ENCODE measurements at places on chromosomes 7 and 10.
A peak's percentile ranks its signal among the peaks of the same experiment; 100 is the strongest.

DNA sequence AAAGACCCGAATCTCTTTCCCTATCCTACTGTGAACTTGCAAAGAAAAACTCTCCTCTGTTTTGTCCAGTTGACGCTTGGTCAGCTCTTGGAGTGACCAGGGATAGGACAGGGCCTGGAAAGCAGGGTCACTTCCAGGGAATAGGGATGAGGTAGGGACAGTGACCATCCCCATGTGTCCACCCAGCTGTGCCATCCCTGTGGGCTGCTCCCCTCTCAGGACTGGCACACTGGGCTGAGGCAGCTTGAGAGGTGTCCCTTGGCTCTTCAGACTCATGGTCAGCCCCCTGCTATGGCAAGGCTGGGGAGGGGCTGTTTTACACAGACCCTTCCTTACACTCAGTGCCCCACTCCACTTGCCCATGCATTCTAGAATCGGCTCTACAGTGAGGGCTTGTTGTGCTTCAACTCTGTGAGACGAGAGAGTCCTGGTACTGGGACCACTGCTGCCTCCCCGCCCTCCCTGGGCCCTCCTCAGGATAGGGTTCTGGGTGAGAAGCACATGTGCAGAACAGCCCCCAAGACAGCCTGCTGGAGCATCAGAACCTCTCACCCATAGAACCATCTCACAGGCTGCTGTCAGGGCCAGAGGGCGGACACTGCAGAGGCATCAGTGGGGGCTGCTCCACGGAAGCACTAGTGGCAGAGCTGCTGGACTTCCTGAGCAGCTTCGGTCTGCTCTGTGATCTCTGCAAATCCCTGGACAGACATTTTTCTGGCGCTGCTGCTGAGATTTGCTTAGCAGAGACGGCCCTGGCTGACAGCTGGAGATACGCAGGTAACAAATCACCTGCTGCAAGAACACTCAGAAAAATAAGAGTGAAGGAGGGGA, 202.8 kb upstream of the CXCL12 start:
- no peak for DNase-seq

GRCh38 chr10:14645239-14645960, 129.3 kb downstream of the FAM107B start:
- no peak for DNase-seq

DNA sequence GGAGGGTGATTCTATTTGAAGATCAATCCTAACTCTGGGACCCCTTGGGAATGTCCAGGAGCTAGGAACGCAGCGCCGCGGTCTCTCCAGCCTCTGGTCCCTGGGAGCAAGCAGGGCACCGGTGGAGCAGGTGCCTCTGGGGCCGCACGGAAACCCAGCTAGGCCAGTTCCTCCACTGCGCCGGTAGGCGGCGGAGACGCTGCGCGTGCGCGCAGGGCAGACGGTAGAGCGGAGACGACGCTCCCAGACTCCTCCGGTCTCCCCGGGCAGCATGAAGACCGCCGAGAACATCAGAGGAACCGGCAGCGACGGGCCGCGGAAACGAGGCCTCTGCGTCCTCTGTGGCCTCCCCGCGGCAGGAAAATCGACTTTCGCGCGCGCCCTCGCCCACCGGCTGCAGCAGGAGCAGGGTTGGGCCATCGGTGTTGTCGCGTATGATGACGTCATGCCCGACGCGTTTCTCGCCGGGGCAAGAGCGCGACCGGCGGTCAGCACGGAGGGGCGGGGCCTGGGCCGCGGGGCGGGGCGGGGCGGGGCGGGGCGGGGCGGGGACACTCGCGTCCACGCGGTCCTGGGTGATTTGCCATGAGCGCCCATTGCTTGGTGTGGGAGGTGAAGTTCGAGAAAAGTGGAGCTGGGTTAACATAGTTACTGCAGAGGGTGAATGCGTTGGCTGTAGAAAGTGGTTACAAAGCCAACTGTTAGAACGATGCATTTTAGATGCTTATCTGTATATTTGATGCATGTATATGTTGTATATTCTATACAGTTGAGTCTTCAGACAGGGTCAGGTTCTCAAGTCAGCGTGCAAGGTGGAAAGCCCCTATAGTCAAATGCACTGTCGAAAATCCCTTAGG, at the start of gene PSTK:
Gene PSTK, plus strand, starts transcription at position 193 of the 857 bp plus-strand sequence. Its CDS starts 79 bp downstream, at position 272.
- peak; percentile 90 for DNase-seq

- DNase-seq = no peak
Measured at GRCh38 chr10:88293651-88294230, 289.4 kb downstream of the RNLS start.

DNA sequence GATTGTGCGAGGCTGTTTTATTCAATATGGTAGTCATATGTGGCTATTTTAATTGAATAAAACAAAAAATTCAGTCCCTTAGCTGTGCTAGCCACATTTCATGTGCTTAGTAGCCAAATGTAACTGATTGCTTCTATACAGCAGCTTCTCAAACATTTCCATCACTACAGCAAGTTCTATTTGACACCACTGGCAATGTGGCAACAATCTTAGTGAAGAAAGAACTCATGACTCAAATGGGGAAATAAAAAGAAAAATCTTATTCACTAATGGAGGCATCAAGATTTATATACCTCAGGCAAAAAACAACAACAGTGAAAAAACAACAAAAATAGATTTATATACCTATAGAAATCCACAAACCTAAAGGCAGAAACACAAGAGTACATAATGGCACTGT, 17.9 kb downstream of the SEM1 start:
- DNase-seq = no peak

GRCh38 chr7:20503278-20503950, 112.1 kb upstream of the ABCB5 start:
- no peak for DNase-seq

DNA sequence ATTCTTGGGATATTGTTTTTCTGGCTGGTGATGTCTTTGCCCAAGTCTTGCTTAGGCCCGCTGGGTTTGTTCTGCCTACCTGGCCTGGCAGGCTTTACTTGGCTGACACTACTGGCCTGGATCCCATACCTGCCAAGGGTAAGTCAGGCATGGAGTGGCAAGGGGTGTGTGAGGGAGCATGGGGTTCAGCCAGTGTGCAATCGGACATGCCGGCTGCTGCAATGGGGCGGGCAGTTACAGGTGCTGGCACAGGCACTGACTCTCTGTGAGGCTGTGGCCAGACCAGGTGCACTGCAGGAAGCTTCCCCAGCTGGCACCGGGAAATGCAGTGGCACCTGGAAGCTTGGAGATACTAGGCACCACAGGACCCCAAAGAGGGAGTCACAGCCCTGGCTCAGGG, 168.4 kb downstream of the PON1 start:
- no peak for DNase-seq

DNA sequence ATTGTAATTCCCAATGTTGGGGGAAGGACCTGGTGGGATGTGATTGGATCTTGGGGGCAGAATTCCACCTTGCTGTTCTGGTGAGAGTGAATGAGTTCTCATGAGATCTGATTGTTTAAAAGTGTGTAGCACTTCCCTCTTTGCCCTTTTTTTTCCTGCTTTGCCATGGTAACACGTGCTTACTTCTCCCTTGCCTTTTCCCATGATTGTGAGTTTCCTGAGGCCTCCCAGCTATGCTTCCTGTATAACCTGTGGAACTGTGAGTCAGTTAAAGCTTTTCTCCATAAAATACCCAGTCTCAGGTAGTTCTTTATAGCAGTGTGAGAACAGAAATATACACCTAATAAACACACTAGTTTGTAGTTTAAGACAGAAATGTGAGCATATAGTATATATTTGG, 166.8 kb upstream of the MAGI2 start:
- DNase-seq = no peak

DNA sequence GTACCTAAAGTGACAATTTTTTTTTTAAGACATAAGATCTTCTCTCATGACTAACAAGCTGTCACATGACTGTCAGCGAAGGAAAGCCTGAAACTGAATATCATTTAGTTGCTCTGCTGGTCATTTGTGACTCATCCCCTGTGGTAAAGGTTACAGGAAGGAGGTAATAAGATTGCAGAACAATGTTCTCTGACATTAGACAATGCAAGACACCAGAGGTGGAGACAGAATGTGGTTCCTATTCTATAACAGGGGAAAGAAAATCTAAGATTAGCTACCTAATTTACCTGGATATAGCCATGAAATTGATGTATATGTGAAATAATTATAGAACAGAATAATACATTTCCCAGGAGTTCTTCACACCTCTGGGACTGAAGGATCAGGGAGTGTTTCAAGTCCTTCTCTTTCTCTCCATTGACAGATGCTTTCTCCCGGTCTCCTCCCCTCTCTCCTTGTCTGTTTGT, 47.7 kb downstream of the LRGUK start:
- no peak for DNase-seq

DNA sequence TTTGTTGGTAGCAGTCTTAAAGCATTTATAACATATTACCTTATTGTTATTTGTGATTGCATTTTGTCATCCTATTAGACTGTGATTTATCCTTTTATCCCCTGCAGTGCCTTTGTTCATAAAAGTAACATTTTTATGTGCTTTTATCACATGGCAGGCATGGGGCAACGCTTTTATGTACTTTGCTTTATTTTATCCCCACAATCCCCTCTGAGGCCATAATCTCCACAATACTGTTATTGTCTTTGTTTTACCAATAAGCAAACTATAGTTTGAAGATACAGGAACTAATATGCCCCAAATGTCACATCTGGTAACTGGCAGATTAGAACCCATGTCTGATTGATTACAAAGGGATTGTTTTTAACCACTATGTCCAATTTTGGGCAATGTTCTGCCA, 613.5 kb downstream of the REEP3 start:
- DNase-seq = no peak

GRCh38 chr10:101562231-101562630, 25.8 kb downstream of the POLL start:
- no peak for DNase-seq

DNA sequence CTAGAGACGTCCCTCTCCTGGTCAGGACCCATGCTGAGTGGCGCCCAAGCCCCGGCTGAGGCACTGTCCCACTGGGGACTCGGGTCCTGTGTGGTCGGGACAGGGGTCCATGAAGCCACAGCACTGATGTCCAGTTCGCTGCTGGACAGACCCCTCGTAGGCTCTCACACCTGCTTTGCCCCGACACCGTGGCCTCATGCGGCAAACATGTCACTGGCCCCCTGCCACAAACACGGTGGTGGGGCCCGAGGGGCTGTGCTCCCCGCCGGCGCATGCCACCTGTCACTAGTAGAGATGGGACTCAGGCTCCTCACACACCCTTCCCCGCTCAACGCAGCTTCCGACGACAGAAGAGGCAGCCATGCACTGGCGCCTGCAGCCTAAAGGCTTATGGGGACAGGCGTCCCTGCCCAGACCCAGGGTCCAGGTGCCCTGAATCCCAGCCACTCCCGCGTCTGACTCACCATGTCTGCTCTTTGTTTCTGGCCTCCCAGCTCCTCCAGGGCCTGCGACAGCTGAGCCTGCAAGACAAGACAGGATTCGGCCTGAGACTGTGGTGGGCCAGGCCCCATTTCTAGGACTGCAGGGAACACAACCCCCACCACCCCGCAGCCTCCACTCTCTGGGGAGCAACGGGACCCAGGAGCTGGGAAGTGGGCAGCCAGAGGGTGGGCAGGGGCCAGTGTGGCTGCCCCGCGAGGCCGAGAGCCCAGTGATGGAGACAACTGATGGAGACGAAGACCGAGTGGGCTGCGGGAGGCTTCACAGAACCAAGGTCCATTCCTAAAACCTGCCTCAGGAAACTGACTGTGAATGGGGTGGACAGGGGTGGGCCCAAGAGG, 230.9 kb downstream of the MAD1L1 start:
- no peak for DNase-seq

GRCh38 chr7:26760501-26760900, 103.9 kb downstream of the SKAP2 start:
- no peak for DNase-seq

GRCh38 chr10:43419997-43420368, 11.0 kb upstream of the HNRNPF start:
- DNase-seq = no peak

- no peak for DNase-seq
Measured at GRCh38 chr7:156324201-156324600, 316.4 kb upstream of the RNF32 start.

GRCh38 chr10:77959384-77959783, 32.8 kb upstream of the DLG5 start:
- no peak for DNase-seq

DNA sequence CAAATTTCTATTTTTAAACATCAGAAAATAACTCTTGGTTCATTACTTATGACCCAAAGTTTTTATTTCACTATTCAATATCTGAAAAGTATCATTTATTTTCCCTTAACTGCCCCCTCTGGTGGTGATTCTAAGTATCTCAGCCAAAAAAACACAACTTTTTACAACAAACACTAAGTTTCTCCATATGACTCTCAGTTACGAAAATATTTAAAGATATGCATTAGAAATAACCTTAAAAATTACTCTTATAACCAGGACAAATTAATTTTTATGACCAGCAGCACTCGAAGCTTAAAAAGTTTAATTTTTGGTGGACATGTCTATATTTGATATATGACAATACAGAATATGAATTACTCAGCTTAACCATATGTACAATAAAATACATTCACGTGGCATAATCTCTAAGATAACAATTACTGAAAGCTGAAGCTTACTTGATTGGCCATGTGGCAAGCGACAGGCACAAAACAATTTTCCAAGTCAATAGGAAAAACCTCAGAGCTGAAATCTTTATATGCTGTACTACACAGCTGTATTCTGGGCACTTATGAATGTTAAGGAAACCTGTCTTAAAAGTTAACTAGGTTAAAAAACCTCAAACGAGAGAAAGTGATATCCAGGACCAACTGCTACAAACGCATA, 2.3 kb downstream of the HNRNPA2B1 start:
- DNase-seq = peak; percentile 35

GRCh38 chr7:91280604-91281003, 16.4 kb downstream of the FZD1 start:
- DNase-seq = no peak

DNA sequence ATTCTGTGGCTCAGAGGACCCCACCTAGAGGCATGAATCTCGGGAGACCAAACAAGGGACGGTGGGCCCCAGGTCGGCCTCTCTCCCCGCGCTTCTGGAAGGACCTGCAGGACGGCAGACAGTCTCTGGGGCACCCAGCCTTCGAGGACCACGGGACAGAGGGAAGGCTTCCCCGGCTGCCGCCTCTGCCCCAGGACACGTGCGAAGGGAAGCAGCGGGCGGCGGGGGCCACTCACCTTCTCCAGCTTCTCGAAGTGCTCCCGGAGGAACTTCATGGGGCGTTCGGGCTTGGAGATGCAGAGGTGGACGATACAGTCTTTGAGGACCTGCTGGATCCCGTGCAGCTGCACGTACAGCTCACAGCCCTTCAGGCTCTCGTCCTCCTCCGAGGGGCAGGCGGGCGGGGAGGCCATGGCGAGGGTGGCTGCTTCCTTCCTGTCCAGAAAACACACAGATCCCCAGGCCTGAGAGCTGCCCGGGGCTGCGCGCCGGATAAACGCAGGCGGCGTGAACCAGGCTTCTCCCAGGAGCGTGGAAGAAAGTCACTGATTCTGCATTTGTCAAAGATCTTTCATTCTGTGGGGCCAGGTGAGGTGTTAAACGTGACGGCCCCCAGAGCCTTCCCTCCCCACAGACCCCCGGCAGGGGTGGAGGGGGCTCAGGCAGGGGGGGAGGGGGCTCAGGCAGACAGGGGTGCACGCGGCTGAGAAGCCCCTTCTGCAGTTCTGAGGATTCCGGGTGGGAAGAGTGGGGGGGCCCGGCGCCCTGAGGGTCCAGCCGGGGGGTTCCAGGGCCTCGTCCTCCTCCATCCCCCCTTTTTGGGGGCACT, 15.2 kb upstream of the DNAAF5 start:
- no peak for DNase-seq
